Myocyte (in vitro differentiated cells): ENCODE measurements at places on chromosomes 12 and 14. TPM values are rescaled to one million over a fixed set of nuclear protein-coding genes. Genes with fewer than 3 reads are reported as not detected.
A peak's percentile ranks its signal among the peaks of the same experiment; 100 is the strongest.

DNA sequence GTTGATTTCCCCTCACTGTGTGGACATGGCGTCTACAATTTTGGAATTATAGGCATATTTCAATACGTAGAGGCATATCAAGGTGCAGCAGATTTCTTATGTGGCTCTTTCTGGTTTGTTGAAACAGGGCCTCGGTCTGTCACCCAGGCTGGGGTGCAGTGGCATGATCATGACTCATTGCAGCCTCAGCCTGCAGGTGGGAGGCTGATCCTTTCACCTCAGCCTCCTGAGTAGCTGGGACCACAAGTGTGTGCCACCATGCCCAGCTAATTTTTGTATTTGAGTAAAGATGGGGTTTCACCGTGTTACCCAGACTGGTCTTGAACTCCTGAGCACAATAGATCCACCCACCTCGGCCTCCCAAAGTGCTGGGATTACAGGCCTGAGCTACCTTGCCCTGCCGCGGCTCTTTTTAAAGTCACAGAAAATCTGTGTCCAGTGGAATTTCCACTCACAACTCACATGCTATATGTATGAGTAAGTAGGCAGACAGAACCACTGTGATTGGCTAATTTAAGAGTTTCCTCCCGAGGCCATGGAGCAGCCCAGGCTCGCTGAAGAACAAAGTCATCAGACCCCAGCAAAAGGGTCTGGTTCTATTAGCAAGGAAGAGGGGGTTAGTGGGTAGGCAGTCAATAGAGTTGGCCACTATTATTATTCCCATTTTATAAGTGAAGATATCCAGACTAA is 9.1 kb downstream of the GNG2 start:
- no peak for DNase-seq

- DNase-seq = no peak
Measured at GRCh38 chr14:55281316-55281839, 10.2 kb downstream of the FBXO34 start.

The INHBE gene
- total RNA-seq = 12.2 and 15.7 TPM in 2 replicates

DNA sequence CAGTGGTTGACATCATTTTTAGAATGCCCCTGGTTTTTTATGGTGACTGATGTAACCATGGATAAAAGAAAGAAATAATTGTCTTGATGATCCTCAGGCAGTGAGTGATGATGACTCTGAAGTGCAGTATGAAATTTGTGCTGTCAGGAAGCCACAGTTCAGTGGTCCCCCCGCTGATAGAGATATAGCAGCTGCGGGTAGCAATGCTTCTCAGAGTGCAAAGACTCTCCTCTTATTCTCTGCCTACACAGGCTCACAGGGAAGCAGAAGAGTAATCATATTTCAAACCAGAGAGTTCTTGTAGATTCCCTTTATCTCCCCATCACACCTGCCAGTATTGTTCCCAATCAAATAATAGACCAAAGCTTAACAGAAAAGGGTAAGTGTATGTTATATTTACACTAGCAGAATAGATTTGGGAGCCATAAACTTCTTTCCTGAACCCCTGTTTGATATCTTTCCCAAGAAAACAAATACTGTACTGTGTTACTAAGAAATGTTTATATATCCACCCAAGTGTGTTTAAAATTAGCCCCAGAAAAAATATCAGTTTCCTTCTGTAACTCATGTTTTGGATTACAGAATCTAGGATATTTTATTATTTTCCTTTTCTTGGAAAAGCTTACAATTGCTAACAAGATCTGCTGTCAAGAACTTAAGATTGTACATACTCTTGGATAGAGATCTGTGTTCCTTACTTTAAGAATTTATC is 1817.4 kb upstream of the FLRT2 start:
- DNase-seq = peak; percentile 4

GRCh38 chr14:59274991-59275391 is 86.5 kb downstream of the DAAM1 start:
- no peak for DNase-seq

The AICDA gene
- 0.43 TPM in 1 of 2 replicates, not detected in the other for total RNA-seq

DNA sequence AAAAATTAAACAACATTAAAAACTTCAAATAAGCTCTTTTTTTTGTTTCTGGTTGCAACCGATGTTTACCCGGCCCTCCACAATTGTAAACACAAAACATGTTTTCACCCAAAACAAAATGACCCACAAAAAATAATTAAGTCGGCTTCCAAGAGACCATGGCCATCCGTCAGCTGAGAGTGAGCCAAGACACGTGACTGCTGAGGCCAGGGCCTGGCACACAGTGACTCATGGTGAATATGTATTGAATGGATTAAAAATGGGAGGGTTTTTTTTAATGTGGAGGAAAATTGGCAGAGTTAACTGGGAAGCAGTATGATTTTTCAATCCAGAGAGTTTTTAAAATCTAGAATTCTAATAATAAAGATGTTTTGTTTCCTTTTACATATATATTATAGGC is 13.8 kb upstream of the CPNE8 start:
- no peak for DNase-seq

- DNase-seq = peak; percentile 73
Measured at GRCh38 chr12:101963697-101964096, 86.3 kb downstream of the DRAM1 start.

The CCDC91 gene
- 17.5 and 18.5 TPM in 2 replicates for total RNA-seq

The LRRC10 gene
- total RNA-seq = not detected in 2 replicates

- peak; percentile 63 for DNase-seq
Measured at GRCh38 chr12:56129206-56129941, 1.3 kb downstream of the ESYT1 start.

DNA sequence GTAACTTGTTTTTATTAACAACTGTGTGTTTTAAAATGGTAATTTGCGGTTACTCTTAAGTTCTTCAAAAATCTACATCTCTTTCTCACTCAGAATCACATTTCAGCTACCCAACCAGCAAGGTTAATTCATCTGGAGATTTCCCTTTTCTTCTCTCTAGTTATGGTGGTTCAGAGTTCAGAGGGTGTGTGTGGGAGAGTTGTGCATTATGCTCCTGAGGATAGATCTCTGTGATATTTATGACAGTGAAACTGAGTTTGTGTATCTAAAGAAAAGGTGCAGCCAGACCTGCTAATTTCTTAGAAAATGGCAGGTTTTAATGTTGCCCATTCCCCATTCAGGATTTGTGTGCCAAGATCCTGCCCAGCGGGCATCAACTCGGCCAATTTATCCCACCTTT is 73.8 kb downstream of the TTLL5 start:
- DNase-seq = no peak

The LIN7A gene
- 0.21 and 0.26 TPM in 2 replicates for total RNA-seq

GRCh38 chr12:31647086-31647491 is 12.4 kb upstream of the ETFBKMT start:
- no peak for DNase-seq

The MYF6 gene
- total RNA-seq = 28.1 and 119 TPM in 2 replicates

- no peak for DNase-seq
Measured at GRCh38 chr14:57025456-57025855, 215.2 kb upstream of the OTX2 start.

The HOXC5 gene
- total RNA-seq = 1.2 and 1.4 TPM in 2 replicates

The TESPA1 gene
- not detected in 2 replicates for total RNA-seq

DNA sequence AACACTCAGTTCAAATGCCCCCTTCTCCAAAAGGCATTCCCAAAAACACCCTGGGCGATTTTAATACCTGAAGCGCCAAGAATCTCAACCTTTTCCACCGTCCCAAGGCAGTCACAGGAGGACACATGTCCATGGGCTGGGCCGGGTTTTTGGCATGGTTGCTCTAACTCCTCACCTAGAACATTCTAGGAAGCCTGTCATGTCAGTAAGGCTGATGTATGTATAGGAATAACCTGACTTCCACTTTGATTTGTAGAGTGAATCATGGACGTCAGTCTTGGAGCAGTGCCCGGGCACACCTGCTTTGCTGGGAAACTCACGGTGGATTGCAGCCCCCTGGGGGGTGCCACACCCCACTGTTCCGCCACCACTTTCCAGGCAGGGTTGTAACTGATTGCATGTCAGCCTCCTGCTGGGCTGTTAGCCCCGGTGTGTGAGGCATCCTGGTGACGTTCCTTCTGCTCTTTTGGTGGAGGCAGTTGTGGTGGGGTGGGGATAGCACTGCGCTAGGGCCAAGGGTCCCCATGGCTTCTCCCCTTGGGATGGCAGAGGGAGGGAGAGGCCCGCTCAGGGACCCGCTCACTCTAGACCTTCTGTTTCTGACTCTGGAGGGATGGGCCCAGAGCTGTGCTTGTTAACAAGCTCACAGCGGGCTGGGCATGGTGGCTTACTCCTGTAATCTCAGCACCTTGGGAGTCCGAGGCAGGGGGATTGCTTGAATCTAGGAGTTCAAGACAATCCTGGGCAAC is 35.2 kb upstream of the FAM181A start:
- DNase-seq = no peak

GRCh38 chr14:51474854-51475253 is 176.9 kb upstream of the FRMD6 start:
- DNase-seq = no peak

GRCh38 chr14:50943261-50943942 is 881 bp downstream of the PYGL start:
- peak; percentile 70 for DNase-seq

The NTF3 gene
- 1.0 and 1.9 TPM in 2 replicates for total RNA-seq

GRCh38 chr14:71206766-71207371 is 299.6 kb downstream of the PCNX1 start:
- DNase-seq = peak; percentile 90
